ENCODE measurements at places on chromosomes 1 and 21. TPM values are rescaled to one million over a fixed set of nuclear protein-coding genes. Genes with fewer than 3 reads are reported as not detected.

Gene PRELP
- total RNA-seq, result under 0.01 TPM

Gene BNIPL
- total RNA-seq, result not detected

Gene FYB2
- total RNA-seq, result not detected

Gene MSH4
- not detected for total RNA-seq

- no peak for DNase-seq
These were observed 2.6 kb upstream of the KCNE1 start for GRCh38 chr21:34514576-34515115.

- DNase-seq, result no peak
These were observed 2.7 kb upstream of the PIGC start for GRCh38 chr1:172446547-172446946.

- DNase-seq, result peak; percentile 54
These were observed 16.9 kb upstream of the PTPN14 start for GRCh38 chr1:214568328-214568727.

DNA sequence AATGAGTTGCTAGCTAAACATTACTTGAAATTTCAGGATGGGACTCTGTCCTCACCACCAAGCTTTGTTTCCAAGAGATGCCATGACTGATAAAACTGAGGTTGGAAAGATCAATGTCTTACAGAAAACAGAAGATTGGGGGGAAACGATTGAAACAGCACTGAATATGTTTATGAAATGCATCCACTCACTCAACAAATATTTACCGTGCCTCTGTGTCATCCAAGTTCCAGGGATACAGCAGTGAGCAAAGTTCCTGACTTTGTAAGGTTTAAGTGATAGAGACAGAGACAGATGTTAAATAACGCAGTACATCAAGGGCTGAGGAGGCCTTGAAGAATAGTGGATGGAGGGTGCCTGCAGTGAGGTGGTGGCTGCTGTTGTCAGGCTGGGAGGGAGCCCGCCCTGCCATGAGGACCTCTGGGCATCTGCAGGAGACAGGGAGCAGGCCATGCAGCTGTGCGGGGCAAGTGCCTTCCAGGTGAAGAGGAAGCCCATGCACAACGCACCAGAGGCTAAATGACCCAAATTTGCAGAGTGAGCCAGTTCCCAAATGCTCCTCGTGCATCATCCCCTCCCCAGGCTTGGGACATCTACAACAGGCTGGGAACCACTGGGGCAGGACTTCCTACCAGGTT is 108.0 kb downstream of the HLCS start:
- DNase-seq, result peak; percentile 35

DNA sequence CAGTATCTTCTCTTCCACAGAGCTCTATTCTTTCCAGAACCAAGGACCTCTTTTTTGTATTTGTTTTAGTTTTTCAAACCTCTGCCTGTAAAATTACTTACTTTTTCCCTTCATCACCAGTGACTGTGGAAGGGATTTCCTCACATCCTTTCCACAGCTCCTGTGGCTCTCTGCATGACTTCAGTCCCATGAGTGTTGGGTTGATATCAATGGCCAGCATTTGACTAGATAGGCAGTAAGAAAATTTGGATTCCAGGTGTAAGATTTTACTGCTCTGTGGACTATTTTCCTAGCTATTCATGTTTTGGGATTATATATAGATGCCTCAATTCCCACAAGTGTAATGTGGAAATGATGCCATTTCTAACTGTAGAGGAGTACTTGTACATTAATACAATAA is 171.5 kb upstream of the PTBP2 start:
- no peak for DNase-seq

DNA sequence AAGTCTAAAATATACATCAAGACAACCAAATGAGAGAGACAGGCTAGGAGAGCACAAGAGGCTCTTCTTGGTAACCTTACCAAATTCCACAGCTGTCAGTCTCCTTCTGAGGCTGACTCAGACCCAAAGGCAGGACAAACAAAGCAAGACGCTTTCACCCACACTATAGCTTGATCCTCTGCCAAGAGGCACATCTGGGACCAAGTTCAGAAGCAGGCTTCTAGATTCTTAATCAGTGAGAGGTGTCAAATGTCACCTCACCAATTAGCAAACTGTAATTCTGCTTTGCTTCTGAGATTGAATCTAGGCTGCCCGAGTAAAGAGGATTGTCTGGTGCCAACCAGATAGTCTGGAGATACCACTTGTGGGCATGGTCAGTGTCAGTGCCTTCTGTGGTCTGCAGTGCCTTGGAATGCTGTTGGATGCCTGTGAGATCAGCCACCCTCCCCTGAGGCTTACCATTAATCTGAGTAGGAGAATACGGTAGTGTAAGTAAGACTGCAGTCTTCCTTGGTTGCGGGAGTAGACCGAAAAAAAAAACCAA is 151.0 kb downstream of the FMN2 start:
- peak; percentile 86 for DNase-seq

DNA sequence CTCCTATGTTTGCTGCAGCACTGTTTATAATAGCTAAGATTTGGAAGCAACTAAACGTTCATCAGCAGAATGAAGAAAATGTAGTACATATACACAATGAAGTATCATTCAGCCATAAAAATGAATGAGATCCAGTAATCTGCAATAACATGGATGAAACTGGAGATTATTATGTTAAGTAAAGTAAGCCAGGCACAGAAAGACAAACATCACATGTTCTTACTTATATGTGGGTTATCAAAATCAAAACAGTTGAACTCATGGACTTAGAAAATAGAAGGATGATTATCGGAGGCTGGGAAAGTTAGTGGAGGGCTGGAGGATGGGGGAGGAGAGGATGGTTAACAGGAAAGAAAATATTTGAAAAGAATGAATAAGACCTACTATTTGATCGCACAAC is 1017.6 kb downstream of the KCNT2 start:
- no peak for DNase-seq
